Cardiac muscle cell (in vitro differentiated cells and primary cell): ENCODE measurements at places on chromosomes 5 and 9.

DNA sequence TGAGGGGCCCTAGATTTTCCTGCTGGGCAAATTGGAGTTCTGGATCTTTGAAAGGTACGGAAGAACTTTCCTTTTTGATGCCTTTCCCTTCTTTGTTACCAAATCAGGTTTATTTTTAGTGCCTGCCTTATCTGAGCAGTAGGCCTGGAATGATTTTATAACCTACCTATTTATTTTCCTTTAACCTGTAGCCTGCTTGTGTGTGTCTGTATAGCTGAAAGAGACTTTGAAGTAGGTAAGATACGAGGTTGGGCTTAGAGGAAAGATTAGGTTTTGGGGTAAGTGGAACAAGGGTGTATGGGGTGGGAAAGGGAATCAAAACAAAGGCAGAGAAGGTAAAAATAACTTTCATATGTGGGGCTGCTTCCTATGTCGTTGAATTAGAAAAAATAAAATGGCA is 211.2 kb downstream of the CD180 start:
- DNase-seq = no peak

GRCh38 chr5:54551926-54552325 is 34.4 kb downstream of the SNX18 start:
- DNase-seq = no peak

DNA sequence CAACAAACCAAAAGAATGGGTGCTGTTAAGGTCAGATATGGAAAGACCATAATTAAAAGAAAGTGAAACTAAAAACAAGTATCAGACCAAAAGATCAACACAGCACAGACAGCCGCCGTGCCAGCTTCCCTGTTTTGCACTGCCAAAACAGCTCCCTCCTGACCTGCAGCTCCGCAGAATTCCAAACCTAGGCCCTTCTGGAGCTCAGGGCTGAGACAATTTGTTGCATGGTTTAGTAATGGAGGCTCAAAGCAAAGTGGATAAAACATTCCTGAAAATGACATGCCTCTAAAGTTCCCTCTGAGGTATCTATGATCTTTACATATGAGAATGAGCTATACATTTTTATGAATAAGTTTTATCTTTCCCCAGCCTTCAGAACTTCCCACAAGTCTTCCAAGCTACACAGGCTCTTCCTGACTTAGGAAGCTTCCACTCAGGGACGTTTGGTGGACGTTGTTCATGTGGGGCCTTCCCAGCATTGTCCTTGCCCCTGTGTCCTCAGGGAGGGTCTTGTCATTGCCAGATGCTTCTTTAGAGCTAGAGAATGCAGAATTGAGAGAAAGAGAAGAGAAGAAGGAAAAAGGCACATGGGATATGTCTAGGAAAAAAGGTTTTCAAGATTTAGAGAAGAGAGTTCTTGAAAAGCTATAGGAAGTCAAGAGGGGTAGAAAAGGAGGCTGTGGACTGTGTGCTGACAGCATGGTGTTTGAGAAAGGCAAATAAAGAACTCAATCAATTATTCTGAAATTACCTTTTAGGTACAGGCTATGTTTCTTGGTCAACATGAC is 28.4 kb upstream of the SSBP2 start:
- DNase-seq = peak; percentile 51

DNA sequence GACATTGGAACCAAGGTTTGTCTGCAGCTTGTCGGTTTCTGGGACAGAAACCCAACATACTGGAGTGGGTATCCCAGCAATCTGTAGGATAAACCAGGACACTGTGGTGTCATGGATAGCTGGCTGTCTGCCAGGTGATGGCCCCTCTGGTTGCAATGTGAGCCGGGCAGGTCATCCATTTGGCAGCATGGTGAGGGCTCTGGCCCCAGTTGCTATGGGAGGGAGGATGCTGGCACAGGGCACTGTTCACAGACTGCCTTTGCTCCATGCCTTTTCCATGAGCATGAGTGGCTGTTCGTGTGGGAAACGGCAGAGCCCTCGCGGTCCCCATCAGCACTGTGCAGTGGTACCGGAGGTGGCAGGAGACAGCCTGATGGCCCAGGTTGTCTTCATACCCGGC is 6.4 kb downstream of the S1PR3 start:
- no peak for DNase-seq

GRCh38 chr9:90821697-90822096 is 20.1 kb downstream of the SYK start:
- DNase-seq = no peak

GRCh38 chr5:94810281-94810680 is 191.8 kb downstream of the SLF1 start:
- DNase-seq = no peak
